ENCODE measurements at places on chromosomes 3 and 15.

- no peak for DNase-seq
Measured at GRCh38 chr15:51754267-51754666, 2.9 kb downstream of the TMOD2 start.

DNA sequence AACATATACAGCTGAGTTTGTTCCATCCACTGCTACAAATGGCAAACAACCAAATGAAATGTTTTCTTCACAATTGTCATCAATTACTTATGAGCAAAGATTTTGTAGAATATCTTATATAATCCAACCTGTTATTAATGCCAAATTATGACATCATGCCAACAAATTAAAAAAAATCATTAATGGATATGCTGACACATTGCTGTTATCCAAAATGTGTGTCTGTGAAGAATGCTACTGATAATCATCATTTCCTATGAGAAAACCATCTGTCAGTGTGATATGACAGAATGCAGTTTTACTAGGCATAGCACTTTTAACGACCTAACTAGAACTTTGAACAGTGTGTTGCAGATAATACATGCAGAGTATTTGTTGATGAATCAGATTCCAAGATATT, 556.5 kb upstream of the KCNMB2 start:
- DNase-seq = peak; percentile 14

DNA sequence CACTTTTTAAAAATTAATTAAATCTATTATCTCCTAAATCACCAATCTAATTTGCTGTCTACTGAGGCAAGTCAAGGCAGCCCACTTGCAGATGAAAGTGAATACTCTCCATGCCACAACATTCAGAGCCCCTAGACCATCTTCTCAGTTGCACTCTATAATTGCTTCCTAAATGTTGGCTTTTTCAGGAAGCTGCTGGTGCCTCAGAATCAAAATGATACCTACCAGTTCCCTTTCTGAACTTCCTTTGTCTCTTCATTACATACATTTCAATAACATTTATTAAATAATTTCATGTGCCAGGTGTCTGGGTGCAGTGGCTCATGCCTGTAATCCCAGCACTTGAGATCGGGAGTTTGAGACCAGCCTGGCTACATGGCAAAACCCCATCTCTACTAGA, 124.1 kb downstream of the SERPINI1 start:
- no peak for DNase-seq

GRCh38 chr3:99505200-99505599, 133.2 kb upstream of the COL8A1 start:
- DNase-seq = no peak

DNA sequence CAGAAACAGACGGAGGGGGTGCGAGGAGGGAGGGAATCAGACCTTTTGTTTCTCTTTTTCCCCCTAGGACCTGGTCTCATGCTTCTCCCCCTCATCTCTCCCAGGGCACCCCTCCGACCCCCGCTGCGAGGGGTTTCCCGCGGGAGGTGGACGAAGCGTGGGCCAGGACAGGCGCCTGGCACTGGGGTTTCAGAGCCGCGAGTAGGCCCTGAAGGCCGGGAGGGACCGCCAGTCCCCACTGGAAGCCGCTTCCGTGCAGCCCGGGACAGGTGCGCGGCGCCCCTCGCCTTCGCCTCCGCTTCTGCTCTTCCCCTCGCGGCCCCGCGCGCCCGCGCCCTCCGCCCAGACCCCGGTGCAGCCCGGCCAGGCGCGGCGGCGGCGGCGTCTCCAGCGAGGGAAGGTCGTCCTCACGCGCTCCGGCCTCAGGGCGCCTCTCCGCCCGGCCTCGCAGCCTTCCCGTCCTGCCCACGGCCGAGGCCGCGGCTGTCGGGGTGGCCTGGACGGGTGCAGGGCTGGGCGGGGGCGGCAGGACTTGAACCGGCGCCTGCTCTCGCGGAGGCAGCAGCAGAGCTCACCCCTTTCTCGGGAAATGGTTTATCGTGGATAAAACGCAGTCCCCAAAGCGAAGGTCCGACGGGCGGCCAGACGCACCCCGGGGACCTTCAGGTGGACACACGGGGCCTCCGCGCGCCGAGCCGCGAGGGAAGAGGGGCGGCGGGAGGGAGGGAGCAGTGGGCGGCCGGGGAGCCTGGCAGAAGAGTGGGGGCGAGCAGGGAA, 31.5 kb upstream of the ADAMTS17 start:
- DNase-seq = no peak

- DNase-seq = peak; percentile 31
Measured at GRCh38 chr3:23949784-23950183, 4.7 kb downstream of the NR1D2 start.

DNA sequence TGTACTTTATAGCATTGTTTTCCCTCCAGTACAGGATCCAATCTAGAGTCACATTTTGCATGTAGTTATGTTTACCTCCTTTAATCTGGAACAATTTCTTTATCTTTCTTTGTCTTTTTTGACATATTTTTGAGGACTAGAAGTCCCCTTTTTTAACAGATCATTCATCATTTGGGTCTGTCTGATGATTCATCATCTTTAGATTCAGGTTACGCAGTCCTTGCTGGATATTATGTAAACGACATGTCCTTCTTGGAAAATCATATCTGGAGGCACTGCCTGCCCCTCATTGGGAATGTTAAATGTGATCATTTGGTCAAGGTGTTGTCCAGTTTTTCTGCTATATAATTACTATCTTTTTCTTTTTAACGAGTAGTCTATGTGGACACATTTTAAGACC, 18.3 kb downstream of the TGM4 start:
- DNase-seq = peak; percentile 39

DNA sequence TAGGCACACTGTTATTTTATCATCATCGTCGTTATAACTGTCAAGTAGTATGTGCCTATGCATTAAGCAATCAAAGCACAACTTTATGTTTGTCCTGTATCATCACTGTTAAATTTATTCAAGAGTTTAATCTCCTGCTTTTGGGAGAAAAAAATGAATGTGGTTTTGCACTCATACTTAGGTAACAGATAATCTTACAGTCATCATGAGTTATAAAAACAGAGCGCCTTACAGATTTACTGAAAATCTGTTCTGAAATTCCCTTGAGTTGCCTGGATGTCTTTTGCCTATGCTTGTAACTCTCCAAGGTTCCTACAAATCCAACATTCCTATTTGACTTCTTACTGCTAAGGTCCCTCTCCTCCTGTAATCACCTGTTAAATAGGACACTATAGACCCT, 307.3 kb downstream of the ZIC4 start:
- no peak for DNase-seq

DNA sequence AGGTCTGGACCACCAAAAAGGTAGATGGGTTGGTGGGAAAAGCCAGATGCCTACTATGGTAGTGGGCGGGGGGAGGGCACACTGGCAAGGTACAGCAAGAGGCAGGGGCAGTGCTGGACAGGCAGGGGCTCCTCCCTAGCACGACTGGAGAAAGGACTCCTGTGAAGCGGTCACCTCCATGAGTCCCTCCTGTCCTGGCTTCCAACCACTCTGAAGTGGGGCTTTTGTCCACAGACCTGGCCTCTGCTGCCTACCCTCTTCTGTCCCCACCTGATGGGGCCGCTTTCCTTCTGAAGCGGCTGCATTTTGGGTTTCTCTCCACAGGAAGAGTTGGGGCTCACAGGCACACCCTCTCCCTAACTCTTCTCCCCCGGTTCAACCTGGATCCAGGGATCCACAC, 2.7 kb upstream of the SPTBN5 start:
- no peak for DNase-seq

DNA sequence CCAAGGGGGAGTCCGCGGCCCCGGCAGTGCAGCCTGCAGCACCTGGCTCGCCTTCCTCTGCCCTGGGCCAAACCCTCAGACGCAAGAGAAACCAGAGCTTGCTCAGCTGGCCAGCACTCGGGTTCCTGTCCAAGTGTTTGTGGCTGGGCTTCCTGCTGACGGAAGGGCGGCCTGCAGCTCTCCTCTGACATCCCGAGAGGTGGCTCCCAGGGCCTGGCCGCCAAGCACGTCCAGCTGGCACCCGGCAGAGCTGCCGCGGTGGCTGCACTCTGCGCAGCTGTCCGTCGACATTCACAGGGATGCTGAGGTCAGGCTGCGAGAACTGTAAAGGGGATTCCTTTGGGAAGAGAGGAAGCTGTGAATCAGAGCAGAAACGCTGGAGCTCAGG, 85.6 kb downstream of the CPN2 start:
- DNase-seq = peak; percentile 65

GRCh38 chr3:50333744-50334328, 5.8 kb upstream of the TUSC2 start:
- DNase-seq = no peak

- peak; percentile 82 for DNase-seq
Measured at GRCh38 chr3:111989061-111989678, 9.6 kb upstream of the TAGLN3 start.

- DNase-seq = no peak
Measured at GRCh38 chr3:169969174-169970095, 2.8 kb downstream of the SEC62 start.

GRCh38 chr3:31250116-31250777, 282.5 kb upstream of the STT3B start:
- DNase-seq = peak; percentile 65

- no peak for DNase-seq
Measured at GRCh38 chr3:194274424-194275085, 76.6 kb downstream of the CPN2 start.

DNA sequence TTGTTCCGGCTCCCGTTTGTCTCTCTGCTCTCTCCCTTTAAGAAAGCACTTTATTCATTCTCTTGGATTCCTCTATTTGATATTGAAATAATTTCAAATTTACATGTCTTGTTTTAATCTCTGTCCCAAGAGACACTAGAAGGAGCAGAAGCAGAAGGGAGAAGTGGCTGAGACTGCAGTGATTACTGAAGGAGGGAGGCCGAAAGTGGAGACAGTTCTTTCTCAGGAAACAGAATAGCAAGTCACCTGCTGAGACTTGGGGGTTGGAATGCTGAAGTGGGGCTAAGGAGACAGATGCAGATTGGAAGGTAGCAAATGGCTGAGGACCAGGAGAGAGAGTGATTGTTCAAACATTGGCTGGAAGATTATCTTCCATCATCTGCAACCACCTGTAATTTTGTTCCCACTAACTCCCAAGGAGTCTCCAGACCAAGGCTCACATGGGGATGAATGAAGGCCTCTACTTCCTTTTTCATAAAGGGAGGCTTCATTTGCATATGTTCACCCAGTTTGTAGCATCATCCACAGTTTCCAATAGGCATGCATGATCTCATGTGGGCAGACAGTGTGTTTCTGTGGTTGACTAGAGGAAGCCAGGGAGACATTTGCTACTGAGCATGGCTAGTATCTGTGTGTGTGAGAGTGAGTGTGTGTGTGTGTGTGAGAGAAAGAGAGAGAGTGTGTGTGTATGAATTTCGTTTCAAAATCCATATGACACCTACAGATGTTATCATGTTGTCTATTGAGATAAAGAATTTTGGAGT, 24.0 kb downstream of the LTF start:
- no peak for DNase-seq

- DNase-seq = no peak
Measured at GRCh38 chr3:3745693-3746092, 53.5 kb upstream of the LRRN1 start.

GRCh38 chr3:104646196-104646595, 720.5 kb upstream of the ALCAM start:
- no peak for DNase-seq

DNA sequence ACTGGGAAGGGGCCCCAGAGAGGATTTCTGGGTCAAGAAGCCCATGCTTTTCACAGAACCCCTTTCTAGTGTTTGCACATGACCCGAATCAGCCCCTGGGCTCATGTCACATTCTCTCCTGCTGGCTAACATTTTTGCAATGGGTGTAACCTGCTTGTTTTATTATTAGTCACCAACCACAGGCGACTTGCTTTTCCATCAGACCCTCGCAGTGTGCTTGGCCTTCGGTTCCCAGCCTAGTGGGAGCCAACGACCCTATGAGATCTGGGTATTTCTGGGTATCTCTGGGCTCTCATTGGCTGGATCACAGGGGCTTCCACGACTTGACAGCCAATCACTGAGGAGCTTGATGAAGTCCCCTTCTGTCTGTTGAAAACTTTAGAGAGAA, 11.0 kb upstream of the FBLN2 start:
- peak; percentile 96 for DNase-seq

- DNase-seq = no peak
Measured at GRCh38 chr3:170608475-170608874, 22.6 kb upstream of the SLC7A14 start.

DNA sequence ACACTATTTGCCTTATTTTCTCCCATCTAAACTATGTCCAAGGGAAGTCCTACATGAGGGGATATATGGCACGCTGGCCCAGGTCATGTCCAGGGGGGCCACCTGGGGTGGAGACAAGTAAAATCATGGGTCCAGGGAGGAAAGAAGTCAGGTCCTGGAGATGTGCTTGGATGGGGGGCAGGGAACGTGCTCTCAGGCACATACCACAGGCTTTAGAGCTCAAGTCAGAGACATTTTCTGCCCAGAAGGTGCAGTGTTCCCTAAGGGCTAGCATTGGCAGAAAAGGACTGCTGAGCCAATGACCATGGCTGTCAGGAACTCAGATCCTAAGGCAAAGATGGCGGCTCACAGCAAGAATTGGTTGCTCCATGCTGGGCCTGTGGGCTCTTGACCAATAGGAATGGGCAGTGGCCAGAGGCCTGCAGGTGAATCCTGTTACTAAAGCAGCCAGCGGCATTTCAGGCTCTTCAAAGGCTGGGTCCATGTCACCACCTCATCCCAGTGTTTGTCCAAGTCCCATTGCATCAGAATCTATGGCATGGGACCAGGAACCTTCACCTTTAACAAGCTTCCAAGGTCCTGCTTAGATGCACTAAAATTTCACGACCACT, 175.0 kb downstream of the RPLP1 start:
- no peak for DNase-seq

DNA sequence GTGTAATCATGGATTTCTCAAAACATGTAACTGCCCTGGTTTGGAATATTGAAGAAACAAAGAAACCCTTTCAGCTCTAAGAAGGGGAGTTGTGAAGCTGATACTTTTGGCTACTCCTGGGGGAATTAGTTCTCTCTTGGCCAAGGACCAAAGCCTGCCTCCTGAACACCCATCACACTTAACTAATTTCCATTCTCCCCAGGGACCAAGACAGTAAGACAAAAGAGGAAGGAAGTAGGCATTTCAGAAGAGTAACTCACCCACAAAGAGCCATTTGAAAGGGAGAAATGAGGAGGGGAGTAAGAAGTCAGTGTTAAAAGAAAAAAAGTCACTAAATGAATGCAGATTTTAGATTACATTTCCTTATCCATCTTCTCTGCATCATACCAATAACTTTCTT, 328.0 kb upstream of the SOX2 start:
- no peak for DNase-seq

GRCh38 chr3:124158168-124158881, 166.4 kb upstream of the ROPN1 start:
- no peak for DNase-seq

- DNase-seq = peak; percentile 60
Measured at GRCh38 chr15:24772686-24773373, 97.3 kb downstream of the NPAP1 start.

GRCh38 chr3:136069933-136070332, 104.4 kb downstream of the PPP2R3A start:
- DNase-seq = no peak

All from PC-3 (cell line).